Suprapubic skin (tissue), 4 donors: ENCODE measurements at places on chromosomes 16 and 17. TPM values are rescaled to one million over a fixed set of nuclear protein-coding genes. Genes with fewer than 3 reads are reported as not detected.

DNA sequence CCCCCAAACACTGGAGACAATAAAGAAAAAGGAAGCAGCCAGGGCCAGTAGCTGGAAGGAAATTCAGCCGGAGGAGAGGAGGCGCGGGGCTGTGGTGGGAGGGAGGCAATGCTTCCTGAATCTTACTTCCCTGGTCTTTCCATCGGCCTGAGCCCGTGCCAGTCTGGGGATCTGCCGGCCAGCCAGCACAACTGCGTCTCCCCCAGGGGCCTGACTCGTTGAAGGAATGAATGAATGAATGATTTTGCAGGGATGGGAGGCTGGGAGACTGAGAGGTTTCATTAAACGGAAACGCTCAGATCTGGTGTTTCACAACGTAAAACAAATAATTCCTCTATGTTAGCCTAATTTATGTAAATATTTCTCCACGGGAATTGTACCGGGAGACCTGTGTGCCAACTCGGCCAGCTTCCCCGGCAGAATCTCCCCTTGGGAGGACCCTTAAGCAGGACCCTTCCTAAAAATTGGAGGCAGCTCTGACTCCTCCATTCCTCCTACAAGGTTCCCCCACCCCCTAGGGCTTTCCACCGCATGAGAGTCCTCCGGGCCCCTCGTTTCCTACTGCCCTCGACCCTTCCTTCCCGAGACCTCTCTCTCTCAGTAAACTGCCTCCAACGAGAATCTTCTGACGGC, 1.3 kb upstream of the BAIAP2 start:
- H3K4me3 ChIP-seq, result peak overlapping the region; percentile 78
- DNase-seq, result peak; percentile 66
- no peaks in the 10 kb centered on the region for H3K36me3 ChIP-seq
- no peaks in the 10 kb centered on the region for H3K27me3 ChIP-seq
- no peak overlapping the region for H3K27ac ChIP-seq

GRCh38 chr17:82502207-82502606, 17.3 kb upstream of the FOXK2 start:
- H3K27ac ChIP-seq, result peak overlapping the region; percentile 41
- DNase-seq, result no peak
- H3K4me3 ChIP-seq, result no peak overlapping the region
- H3K36me3 ChIP-seq, result no peaks in the 10 kb centered on the region
- peaks cover 30% of the 10 kb centered on the region for H3K4me1 ChIP-seq

DNA sequence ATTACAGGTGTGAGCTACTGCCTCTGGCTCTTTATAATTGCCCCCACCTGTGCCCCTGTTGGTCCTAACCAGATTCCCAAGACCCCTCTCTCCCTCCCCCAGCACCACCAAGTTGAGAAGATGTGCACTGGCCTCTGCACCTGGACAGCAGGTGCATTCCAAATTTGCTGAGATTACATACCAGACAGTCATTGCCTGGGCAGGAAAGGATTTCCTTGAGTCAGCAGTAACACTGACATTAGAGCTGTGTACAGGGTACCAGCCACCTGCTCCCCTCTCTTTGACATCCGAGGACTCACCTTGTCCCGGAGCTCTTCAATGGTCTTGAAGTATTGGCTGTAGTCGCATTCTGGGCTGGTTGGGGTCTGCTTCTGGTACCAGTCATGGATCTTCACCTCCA, 659 bp downstream of the KRT15 start:
- no peak for DNase-seq
- H3K27me3 ChIP-seq, result peaks cover 23% of the 10 kb centered on the region
- no peak overlapping the region for H3K27ac ChIP-seq
- no peaks in the 10 kb centered on the region for H3K36me3 ChIP-seq

Gene KRT20
- not detected for total RNA-seq

GRCh38 chr16:8865145-8865882, 3.5 kb downstream of the CARHSP1 start:
- H3K4me3 ChIP-seq, result no peak overlapping the region
- H3K36me3 ChIP-seq, result no peaks in the 10 kb centered on the region
- peaks cover 63% of the 10 kb centered on the region for H3K4me1 ChIP-seq
- no peak for DNase-seq
- no peaks in the 10 kb centered on the region for H3K27me3 ChIP-seq

Gene SOX9
- total RNA-seq, result 52.3 TPM

Gene CLCN7
- 61.1 TPM for total RNA-seq

DNA sequence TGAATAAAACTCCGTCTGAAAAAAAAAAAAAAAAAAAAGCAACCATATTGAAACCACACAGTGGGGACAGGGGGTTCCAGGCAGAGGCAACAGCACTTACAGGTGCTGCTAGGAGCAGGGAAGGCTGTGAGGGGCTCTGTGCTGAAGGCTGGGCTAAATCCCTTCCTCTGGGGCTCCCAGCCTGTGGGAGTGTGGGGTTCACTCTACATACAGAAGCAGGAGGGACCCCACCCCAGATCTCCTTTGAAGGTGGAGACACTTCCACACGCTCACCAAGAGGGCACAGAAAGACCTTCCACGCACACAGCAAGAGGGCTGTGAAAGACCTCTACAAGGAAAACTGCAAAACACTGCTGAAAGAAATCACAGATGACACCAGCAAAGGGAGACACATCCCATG, 53.9 kb downstream of the USP22 start:
- no peak overlapping the region for H3K27ac ChIP-seq
- H3K4me3 ChIP-seq, result no peak overlapping the region
- no peaks in the 10 kb centered on the region for H3K27me3 ChIP-seq

Gene LRRC37A
- 9.4 TPM for total RNA-seq

Gene ZNF205
- 19.4 TPM for total RNA-seq

Gene NEUROD2
- total RNA-seq, result not detected

Gene TPSD1
- 0.38 TPM for total RNA-seq

Gene KRTAP4-6
- total RNA-seq, result 45.0 TPM

GRCh38 chr17:70207184-70207583, 37.9 kb downstream of the KCNJ2 start:
- H3K27me3 ChIP-seq, result no peaks in the 10 kb centered on the region
- peaks cover 4% of the 10 kb centered on the region for H3K4me1 ChIP-seq
- no peak overlapping the region for H3K27ac ChIP-seq
- H3K36me3 ChIP-seq, result no peaks in the 10 kb centered on the region

Gene ASGR1
- 2.0 TPM for total RNA-seq

GRCh38 chr17:5485270-5486205, at the start of gene DERL2:
Gene DERL2, minus strand, starts transcription at chr17:5486178. Its CDS starts 17 bp downstream, at chr17:5486161.
- H3K27ac ChIP-seq, result peak within 1 kb of the TSS; percentile 98
- peaks cover 32% of the 10 kb centered on the region for H3K36me3 ChIP-seq
- H3K27me3 ChIP-seq, result no peaks in the 10 kb centered on the region
- H3K4me1 ChIP-seq, result peaks cover 26% of the 10 kb centered on the region

GRCh38 chr16:89323120-89323960, 105.8 kb downstream of the ZNF778 start:
- no peak overlapping the region for H3K27ac ChIP-seq
- peaks cover 3% of the 10 kb centered on the region for H3K36me3 ChIP-seq
- H3K4me3 ChIP-seq, result no peak overlapping the region
- DNase-seq, result peak; percentile 44
- peaks cover 80% of the 10 kb centered on the region for H3K4me1 ChIP-seq
- no peaks in the 10 kb centered on the region for H3K27me3 ChIP-seq

- H3K27ac ChIP-seq, result no peak overlapping the region
- H3K27me3 ChIP-seq, result peaks cover 5% of the 10 kb centered on the region
- H3K36me3 ChIP-seq, result no peaks in the 10 kb centered on the region
- no peak for DNase-seq
Observed at GRCh38 chr16:82432261-82432660, 194.5 kb upstream of the CDH13 start.

DNA sequence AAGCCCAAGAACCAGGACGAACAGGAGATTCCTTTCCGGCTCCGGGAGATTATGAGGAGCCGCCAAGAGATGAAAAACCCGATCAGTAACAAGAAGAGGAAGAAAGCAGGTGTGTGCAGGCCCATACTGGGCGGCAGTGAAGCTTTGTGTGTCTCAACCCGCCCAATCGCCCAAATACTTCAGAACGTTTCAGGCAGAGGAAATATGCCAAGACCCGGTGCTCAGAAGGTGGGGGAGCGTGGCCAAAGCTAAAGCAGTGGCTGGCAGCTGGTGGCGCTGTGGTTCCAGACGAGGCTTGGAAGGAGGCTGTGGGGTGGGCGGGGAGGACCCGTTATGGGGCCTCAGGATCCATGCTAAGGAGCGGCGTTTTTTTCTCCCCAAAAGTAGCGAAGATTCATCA, 1.2 kb downstream of the CCDC137 start:
- no peaks in the 10 kb centered on the region for H3K27me3 ChIP-seq
- peaks cover 40% of the 10 kb centered on the region for H3K36me3 ChIP-seq
- H3K4me3 ChIP-seq, result peak overlapping the region; percentile 99
- peaks cover 48% of the 10 kb centered on the region for H3K4me1 ChIP-seq
- no peak for DNase-seq

- H3K4me1 ChIP-seq, result peaks cover 17% of the 10 kb centered on the region
- no peak overlapping the region for H3K4me3 ChIP-seq
- no peak for DNase-seq
- peaks cover 10% of the 10 kb centered on the region for H3K27me3 ChIP-seq
Observed at GRCh38 chr17:40791787-40792436, 7.8 kb downstream of the KRT28 start.
